Stimulated activated CD8-positive, alpha-beta memory T cell treated with anti-CD3 and anti-CD28 coated beads, Interleukin-4, amount 100 ng/mL, for 24 hours (primary cell): ENCODE measurements at places on chromosomes 3 and 15.

- no peak for DNase-seq
Observed at GRCh38 chr3:188432802-188433520, 279.0 kb downstream of the LPP start.

DNA sequence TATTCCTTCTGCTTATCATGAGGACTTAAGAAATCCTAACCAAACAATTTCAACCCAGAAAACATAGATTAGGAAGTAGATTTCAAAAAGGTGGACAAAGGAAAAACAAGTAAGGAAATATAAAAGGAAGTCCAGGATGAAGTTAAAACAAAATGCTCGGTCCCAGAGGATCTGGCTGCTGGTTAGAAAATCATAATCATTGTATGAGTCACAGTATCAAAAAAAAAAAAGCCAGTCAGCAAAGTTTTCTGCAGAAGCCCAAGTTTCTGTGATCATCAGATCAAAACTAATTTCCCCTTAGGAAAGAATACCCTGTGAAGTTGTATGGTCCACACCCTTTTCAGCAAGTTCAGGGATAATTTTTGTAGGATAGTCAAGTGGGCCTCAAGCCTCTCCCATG lies 43.0 kb upstream of the LRTM1 start:
- no peak for DNase-seq

GRCh38 chr15:72163719-72164118 lies 33.9 kb downstream of the GRAMD2A start:
- no peak for DNase-seq

DNA sequence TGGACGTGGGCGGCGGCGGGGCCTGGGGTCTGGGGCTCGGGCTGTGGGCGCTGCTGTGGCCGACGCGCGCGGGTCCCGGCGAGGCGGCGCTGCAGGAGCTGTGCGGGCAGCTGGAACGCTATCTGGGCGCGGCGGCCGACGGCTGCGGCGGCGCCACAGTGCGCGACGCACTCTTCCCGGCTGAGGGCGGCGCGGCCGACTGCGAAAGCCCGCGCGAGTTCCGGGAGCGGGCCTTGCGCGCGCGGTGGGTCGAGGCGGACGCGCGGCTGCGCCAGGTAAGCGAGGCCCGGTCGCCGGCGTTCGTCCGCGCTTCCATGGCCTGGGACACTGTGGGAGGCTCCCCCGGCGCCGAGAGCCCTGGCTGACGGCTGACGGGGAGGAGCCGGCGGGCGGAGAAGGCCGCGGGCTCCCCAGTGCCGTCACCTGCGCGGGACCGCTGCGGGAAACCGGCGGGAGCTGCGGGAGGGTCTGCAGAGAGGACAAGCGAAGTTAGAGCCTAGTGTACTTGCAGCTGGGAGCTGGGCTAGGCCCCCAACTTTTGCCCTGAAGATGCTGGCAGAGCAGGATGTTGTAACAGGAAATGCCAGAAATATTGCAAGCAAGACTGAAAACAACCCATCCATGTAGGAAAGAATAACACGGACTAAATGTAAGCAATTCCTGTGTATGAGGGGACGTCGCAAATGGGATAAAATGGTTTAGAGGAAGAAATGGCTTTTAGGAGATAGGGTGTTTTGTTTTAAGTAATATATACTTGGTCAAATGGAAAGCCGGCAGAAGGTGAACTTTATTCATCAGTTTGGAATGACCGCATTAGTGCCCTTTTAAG lies 847 bp downstream of the WHAMM start:
- DNase-seq: peak; percentile 4

GRCh38 chr15:96477227-96477626 lies 146.7 kb downstream of the NR2F2 start:
- no peak for DNase-seq

DNA sequence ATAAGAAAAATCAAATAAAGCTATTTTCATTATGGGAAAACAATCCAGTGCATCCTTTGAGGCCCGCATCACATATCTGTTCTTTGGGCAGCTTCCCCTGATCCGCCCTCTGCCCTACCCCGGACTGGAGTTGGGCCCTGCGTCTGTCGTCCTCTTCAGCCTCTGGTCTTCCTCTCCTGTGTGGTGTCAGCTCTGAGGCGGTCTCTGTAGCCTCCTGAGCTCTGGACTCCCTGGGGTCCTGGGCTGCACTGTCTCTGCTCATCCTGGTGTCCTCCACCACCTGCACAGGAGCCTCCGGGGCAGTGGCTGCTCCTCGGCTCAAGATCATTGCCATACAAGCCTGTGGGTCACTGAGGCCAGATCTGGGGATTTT lies 7.4 kb upstream of the SNX22 start:
- DNase-seq: no peak

DNA sequence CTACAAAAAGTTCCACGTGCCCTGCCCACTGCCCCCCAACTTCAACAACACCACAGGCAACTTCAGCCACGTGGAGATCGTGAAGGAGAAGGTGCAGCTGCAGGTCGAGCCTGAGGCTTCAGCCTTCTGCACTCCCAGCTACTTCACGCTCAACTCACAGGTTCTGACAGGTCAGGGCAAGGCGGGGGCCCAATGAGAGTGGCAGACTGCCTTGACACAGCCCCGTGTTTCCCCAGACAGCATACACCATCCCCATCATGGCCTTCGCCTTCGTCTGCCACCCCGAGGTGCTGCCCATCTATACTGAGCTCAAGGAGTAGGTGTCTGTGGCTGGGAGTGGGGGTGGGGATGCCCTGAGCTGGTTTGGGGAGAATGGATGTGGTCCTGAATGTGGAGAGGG lies 12.6 kb downstream of the SLC38A3 start:
- no peak for DNase-seq

- no peak for DNase-seq
Observed at GRCh38 chr3:13818919-13819318, 61.0 kb downstream of the WNT7A start.

DNA sequence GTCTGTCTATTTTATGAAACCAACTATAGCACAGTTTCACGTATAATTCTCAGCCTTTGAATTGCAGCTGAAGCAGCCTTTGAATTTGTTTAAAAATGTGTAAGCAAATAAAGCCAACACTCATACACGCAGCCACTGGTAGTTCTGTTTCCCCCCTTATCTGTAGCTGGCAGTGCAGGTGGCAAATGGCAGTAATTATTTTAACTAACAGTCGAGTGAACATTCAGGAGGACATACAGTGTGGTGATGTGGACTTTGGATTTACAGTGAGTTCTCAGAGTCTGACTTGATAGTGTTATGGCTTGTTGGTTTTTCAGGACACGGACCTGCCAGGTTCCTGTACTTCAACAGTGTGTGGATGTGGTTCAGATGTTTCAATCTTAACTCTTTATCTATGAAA lies 64.0 kb upstream of the SKOR1 start:
- DNase-seq: no peak

DNA sequence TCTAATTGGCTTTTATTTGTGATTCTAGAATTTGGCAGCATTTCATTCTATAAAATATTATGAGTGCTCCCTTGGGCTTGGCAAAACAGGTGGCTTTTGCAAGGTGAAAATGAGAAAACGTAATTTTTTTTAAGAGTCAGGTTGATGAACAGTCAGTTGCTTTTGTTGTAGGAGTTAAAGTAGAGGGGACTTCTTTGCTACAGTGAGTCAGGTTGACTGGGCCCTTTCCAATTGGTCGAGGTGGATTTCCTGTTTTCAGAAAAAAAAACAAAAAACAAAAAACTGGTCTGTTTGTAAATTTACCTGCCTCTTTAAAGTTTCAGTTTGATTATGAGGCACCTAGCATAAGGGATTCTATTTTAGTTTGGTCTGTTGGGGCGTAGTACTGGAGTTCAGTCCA lies 1469.4 kb upstream of the GBE1 start:
- DNase-seq: no peak

- DNase-seq: no peak
Observed at GRCh38 chr15:90126022-90126421, 23.8 kb upstream of the IDH2 start.

DNA sequence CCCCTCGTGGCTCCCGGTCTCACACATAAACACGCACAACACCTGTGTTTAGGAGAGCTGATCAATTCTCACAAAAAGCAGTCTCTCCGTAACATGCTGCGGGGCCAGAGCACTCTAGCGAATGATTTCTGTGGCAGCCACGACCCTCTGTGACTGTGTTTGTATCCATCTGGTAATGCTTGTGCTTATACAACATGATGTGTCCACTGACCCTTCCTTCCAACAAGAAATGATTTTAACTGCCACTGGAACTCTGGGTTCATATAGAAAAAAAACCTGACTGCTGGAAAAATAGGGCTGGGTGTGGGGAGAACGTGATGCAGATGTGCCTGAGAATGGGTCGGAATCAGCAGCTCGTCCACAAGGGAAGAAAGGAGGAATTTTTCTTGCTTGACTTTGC lies 410.2 kb downstream of the GAP43 start:
- DNase-seq: no peak

DNA sequence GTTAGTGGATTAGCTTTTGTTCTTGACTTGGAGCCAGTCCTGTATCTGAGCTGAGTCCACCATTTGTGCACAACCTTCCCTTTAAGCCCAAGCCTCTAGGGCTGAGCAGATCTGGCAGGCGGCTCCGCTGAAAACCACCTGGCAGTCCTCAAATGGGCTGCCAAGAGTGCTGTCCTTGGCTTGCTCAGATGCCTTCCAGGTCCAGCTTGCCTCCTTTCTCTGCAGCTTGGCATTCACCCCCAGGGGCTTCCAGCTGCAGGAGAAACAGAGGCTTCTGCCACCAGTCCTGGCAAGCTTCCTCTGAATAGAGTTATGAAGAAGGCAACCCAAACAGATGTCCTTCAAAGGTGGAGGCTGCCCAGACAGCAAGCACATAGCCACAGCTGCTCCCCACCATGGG lies 96.7 kb downstream of the LRTM1 start:
- DNase-seq: no peak

- no peak for DNase-seq
Observed at GRCh38 chr3:59658274-59658673, 608.4 kb upstream of the CFAP20DC start.

DNA sequence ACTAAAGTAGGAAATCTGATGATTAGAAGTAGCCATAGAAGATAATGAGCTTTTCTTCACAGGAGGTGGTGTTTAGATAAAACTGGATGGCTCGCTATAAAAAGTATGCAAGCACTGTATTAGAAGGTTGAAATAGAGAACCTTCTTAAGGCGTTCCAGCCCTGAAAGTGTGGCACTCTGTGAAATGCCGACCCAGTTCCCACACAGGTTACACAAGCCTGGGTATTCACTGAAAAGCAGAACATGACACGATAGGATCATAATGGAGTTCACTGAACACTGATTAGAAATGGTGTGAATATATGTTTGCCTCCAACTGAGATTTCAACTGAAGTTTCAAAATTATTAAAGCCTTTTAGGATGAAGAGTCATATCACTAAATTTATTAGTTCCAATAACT lies 15.0 kb upstream of the LRRC34 start:
- DNase-seq: no peak

- DNase-seq: no peak
Observed at GRCh38 chr3:177061369-177061768, 135.9 kb downstream of the TBL1XR1 start.

DNA sequence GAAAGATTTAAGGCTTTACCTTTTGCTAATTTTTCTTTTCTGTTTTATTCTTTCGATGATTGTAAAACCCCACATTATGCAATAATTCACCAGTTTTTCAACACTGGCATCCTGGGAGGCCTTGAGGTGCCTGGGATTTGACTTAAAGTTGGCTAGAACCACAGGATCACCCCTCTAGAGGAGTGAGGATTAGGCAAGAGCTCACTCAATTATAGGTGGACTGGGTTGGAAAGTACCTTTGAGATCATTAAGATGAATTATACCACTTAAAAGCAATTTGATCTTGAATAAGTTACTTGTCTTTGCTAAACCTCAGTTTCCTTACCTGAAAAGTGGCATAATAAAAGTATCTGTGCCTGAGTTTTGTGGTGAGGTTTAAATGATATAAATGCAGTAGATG lies 212.8 kb upstream of the TPRG1 start:
- DNase-seq: no peak

DNA sequence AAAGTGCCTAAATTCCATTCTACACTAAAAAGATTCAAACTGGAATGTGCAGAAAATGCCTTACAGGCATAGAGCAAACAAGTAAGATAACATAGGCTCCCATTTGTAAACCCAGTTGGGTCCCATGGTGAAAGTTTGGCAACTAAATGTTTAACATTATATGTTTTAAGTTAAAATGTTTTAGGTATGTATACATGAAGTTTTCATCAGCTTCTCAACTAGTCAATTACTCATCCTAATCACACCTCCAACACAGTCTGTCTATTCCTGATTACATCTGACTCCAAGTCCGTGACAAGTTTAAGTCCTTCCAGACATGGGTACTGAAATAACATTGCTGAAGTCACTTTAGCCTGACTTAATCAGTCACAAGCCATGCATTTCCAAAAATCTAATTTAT lies 25.0 kb downstream of the MYLK start:
- no peak for DNase-seq

DNA sequence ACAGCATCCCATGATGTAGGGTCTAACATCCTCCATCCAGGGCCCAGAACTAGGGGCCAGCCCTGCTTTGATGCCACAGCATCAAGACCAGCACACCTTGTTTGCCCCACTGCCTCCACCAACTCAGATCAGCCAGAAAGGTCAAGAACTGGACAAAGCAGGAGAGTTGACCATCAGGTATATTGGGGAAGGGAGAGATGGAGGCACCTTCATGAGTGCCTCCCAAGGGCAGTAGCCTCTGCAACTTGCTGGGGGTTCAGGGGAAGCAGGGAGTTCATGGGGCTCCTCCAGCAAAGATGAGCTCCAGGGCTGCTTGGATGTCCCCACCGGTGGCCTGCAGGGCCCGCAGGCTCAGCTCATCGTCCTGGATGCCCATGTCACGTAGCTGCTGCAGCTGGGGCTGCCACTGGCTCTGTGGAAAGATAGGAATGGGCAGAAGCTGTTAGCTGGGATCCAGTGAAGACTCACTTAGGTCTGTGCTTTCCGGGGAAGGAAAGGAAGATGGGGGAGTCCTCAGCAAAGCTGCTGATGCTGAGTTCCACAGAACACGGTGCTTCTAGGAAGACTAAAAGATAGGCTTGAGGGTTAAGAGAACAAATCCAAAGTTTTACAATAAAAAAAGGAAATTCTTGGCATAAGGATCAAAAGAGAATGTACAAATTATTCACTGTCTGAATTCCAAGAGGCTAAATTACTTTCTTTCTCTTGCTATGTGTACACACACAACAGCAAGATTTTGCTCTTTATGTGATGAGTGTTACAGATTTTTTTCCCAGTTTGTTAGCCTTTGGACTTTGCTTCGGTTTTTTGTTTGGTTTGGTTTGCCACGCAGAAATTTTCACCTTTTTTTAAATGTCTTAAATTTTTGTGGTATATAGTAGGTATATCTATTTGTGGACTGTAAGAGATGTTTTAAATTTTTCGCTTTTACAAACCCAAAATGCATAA lies 12.3 kb upstream of the SEMA7A start:
- no peak for DNase-seq

GRCh38 chr3:153881201-153881600 lies 240.0 kb upstream of the ARHGEF26 start:
- no peak for DNase-seq

- DNase-seq: no peak
Observed at GRCh38 chr3:125003859-125004595, 51.8 kb downstream of the HEG1 start.

GRCh38 chr3:55309336-55309735 lies 177.8 kb downstream of the WNT5A start:
- no peak for DNase-seq
